Neural progenitor cell (in vitro differentiated cells): ENCODE measurements at places on chromosomes 16 and 17.

DNA sequence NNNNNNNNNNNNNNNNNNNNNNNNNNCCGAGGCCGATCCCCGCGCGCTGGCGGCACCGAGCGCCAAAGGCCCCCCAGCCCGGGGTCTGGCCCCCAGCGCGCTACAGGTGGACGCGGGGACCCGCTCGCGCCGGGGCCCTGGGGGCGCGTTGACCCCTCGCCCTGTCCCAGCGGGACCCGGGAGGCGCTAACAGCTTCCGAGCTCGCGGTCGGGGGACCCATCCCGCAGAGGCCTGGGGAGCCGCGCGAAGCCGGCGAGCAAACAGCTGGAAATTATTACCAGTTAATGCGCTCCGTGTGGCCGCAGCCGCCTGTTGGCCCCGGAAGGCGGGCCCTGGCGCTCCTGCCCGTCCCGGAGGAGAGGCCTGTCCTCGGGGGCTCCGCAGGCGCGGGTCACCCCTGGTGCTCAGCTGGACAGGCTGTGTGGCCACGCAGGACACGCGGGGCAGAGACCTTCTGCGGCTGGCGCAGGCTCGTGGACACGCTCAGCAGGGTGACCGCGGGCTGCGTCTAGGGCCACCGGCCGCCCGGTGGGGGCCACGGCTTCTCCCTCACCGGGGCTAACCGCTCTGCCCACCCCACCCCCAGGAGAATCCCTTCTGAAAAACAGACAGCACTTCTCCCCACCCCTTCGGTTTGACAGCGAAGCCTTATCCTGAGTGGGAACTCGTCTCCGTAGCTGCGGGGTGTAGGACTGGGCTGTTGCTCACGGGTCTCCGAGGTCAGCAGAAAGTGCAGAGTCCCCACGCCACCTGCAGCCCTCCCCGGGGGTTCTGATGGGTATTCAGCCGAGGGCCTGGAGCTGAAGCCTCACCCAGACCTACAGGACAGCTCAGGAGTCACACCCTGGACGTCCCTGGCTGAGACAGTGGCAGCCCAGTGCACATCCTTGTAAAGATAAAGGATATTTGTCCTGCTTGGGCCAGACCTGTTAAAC lies 138.7 kb upstream of the RPH3AL start:
- peak; percentile 86 for DNase-seq

DNA sequence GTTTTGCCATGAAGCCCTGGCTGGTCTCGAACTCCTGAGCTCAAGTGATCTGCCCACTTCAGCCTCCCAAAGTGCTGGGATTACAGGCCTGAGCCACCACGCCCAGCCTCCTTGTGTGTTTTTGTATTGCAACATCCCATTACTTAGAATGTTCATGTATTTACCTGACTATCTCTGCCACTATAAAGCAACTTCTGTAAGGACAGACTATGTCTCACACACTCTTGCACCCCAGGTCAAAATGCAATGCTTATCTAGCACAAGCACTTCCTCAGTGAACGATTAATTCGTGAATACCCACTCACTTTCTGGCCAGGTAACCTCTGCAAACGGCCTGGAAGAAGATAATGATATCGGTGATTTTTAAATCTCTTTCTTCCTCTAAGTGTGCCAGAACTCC lies 82.6 kb downstream of the NDEL1 start:
- DNase-seq: no peak

GRCh38 chr17:18950944-18951905 lies 740 bp upstream of the SLC5A10 start:
- no peak for DNase-seq

DNA sequence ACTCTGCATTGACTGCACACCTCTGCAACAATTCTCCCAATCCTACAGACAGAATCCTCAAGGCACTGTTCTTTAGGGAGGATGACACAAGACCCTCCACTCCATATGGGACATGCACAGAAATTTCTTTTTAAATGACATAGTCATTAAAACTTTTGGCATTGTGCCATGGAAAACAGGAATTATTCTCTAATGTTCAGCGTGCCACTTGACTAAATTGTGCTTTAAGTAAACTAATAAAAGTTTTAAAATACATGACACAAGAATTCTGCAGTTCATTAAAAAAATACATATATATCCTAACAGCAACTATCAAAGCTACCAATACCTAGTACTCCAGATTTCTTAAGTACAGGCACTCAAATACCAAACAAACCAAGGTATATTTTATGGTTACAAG lies 16.0 kb downstream of the CEP112 start:
- no peak for DNase-seq

DNA sequence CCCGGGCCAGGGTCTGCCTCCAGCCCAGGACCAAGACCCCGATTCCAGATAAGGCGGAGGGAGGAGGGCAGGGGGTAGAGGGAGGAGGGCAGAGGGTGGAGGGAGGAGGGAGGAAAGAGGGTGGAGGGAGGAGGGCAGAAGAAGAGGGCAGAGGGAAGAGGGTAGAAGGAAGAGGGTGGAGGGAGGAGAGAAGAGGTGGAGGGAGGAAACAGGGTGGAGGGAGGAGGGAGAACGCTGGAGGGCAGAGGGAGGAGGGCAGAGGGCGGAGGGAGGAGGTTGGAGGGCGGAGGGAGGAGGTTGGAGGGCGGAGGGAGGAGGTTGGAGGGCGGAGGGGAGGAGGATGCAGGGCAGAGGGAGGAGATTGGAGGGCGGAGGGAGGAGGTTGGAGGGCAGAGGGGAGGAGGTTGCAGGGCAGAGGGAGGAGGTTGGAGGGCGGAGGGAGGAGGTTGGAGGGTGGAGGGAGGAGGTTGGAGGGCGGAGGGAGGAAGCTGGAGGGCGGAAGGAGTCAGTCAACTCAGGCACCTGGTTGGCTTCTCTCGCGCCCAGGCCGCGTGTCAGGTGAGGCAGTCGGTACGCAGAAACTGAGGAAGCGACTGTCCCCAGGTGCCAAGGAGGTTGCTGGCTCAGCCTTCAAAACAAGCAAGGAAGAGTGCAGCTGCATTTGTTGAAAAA lies 65.2 kb downstream of the KLHDC4 start:
- DNase-seq: no peak

GRCh38 chr17:46046957-46047356 lies 47.9 kb downstream of the STH start:
- no peak for DNase-seq

DNA sequence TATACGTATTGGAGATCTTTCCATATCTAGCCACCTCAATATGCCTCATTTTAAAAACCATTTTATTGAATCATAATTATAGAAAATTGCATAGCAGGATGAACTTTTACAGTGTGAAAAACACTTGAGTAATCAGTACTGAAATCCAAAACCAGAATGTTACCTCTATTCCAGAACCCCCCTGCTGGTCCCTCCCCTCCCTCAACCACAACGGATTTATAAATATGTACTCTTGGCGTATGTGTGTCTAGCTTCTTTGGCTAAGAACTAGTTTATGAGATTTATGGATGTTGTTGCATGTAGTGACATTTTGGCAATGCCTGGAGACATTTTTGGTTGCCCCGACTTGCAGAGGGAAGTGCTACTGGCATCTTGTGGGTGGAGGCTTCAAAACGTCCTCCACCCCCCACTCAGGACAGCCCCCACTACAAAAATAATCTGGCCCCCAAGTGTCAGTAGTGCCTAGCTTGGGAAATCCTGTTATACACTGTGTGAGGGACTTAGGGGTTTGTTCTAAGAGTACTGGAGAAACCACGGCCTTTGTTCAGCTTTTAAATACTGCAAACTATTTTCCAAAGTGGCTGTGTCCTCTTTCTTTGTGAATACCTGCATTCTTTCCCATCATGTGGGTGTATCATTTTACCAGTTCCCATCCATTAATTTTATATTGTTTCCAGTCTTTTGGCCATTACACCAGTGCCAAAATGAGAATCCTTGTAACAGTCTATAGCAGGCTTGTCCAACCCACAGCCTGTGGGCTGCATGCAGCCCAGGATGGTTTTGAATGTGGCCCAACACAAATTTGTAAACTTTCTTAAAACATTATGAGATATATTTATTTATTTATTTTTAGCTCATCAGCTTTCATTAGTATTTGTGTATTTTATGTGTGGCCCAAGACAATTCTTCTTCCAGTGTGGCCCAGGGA lies 23.7 kb downstream of the ITPRIPL2 start:
- DNase-seq: no peak

DNA sequence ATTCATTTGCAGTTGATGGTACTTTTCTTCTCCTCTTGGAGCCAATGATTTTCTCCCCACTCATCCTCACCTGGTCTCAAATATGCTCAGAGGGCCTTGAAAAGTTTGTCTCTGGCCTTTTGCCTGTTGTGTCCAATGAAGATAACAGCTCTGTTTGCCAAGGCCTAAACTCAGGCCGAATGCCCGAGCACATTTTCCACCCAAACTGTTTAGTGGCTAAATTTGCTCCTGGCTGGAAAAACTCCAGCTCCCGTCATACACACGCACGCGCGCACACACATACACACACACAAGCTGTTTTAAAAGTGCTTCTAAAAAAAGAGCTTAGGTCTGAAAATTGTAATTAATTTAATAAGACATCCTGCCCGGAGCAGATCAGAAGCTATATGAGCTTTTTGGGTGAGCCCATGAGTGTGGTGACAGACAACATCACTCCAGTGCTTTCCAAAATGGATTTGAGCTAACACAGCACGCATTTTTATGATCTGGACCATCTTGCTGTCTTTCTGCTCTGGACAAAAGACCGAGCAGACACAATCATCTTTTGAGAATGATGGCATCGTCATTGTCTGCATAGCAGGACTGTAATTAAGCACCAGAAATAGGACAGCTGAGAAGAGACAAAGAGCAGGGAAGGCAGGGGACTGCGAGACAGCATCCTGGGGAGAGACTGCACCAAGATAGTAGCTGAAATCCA lies 48.9 kb downstream of the IRX6 start:
- DNase-seq: no peak

GRCh38 chr16:82735186-82735585 lies 108.4 kb downstream of the CDH13 start:
- no peak for DNase-seq

DNA sequence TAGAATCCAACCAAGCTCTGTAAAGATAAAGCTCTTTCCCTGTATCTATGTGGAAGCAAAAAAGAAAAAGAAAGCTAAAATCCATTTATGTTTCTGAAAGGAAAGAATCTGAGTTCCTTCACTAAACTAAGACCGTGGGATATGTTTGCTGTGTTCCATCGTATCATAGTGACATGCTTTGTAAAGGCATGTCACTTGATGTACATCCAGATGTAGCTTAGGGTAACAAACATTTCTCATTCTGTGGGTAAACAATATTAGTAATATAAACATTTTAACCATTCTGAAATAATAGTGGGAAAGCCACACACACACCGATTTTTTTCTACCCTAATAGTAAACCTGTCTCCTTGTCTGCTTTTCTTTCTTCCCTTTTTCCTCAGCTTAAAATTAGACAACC lies 78.1 kb downstream of the TUBD1 start:
- DNase-seq: no peak

DNA sequence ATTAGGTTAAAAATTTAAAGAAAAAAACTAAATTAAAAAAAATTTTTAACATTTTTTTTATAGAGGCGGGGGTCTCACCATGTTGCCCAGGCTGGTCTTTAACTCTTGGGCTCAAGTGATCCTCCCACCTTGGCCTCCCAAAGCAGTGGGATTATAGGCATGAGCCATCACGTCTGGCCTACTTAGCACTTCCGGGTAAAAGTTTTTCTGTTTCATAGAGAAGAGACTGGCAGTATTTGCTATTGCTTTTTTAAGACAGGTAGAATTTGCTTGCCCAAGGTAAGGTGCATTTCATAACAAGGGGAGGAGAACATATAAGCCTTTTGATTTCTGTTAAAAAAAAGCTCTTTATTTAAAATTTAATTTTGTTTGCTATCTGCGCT lies 12.0 kb upstream of the HAPSTR1 start:
- DNase-seq: no peak

- no peak for DNase-seq
Observed at GRCh38 chr17:22278302-22279275, 586.3 kb downstream of the KCNJ18 start.

- DNase-seq: no peak
Observed at GRCh38 chr16:74298104-74298503, 1.5 kb downstream of the PSMD7 start.

DNA sequence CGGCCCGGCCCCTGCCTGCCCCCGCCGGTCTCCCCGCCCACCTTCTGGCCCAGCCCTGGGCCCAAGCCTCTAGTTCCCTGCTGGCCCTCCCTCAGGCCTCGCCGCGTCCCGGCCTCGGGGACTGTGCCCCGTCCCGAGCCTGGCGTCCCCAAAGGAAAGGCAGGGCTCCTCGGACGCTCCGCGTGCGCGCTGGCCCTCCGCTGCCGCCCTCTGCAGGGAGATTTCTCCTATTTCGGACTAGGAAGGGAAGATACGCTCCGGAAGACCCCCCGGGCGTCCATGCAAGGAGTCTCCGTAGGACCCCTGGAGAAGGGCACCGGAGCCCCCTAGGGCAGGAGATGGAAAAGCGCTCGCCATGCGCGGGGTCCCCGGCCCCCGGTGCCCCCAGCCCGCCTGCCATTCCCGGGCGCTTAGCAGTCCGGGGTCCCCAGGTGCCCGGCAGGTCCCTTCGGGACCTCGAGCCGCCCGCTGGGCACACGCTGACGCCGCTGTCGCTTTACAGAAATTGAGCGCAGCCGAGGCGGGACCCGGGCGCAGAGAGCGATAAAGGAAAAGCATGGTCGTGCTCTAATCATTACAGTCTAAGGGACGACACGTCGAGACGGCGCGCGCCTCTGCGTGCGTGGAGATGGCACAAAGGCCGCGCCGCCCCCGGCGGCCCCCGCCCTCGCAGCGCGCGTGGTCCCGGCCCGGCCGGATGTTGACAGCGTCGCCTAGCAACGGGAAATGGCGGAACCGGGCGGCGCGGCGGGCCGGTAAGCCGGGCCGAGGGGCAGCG lies at the start of gene CCDC40:
CCDC40 (plus strand) TSS at position 706 of the 778 bp plus-strand sequence; CDS start at position 727, 21 bp downstream.
- DNase-seq: peak; percentile 94

DNA sequence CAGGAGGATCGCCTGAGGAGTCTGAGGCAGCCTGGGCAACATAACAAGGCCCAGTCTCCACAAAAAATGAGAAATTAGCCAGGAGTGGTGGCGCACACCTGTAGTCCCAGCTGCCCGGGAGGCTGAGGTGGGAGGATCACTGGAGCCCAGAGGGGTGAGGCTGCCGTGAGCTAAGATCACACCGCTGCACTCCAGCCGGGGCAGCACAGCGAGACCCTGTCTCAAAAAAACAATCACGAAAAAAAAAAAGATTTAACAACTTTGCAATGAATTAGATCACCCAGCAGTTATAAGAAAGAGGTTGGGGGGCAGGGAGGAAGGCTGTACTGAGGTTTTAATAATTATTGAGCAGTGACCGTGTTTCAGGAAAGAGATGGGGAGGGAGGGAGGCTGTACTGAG lies 49.4 kb downstream of the RPH3AL start:
- DNase-seq: no peak

GRCh38 chr17:8873801-8874715 lies 6.6 kb upstream of the PIK3R6 start:
- DNase-seq: no peak
